ENCODE measurements at places on chromosomes 12 and 14.

DNA sequence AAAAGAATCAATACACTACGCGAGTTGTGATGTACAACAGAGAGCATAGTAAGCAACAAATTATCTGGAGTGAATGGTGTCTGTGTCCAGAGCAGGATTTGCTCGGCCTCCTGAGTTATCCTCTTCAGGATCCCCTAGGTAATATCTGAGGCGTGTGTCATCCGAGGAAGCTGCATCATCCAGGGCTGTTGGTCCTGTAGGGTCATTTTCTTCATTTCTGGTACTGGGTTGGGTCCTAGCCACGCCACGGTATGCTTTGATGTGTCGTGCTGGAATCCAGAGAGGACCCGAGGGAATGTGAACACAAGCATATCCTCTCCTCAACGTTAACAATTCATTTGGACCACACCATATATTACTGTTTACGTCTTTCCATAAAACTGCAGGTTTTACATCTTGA lies 19.0 kb upstream of the CLEC4E start:
- no peak for DNase-seq

DNA sequence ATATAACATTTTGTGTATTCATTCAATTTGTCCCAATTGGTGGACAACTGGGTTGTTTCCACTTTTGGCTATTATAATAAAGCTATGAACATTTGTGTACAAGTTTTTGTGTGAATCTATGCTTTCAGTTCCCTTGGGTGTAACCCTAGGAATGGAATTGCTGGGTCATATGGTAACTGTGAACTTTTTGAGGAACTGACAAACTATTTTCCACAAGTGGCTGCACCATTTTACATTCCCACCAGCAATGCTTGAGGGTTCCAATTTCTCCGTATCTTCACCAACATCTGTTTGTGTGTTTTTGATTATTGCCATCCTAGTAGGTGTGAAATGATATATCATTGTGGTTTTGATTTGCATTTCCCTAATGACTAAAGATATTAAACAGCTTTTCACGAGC lies 13.0 kb downstream of the LPCAT3 start:
- DNase-seq, result no peak

- DNase-seq, result peak; percentile 76
Observed at GRCh38 chr12:67365131-67365530, 96.0 kb downstream of the CAND1 start.

DNA sequence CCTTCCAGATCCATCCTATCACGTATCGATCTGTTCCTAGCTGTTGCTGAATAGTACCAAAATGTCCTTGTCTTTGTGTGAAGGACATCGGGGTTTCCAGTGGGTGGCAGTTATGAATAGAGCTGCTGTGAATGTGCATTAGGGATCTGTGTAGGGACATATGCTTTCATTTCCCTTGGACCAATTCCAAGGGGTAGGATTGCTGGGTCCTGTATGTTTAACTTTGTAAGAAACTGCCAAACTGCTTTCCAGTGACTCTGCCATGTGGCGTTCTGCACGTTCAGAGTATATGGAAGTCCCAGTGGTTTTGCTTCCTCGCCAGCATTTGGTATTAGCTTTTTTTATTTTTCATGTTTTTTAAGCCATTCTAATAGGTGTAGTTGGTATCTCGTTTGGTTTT lies 28.6 kb downstream of the PACS2 start:
- DNase-seq, result no peak

Measured in fibroblast of the aortic adventitia (primary cell).